Stimulated activated CD4-positive, alpha-beta T cell treated with anti-CD3 and anti-CD28 coated beads, Interleukin-1b, Interleukin-23, amount 100 ng/mL, for 1 hour (primary cell): ENCODE measurements at places on chromosomes 2 and 18.

- no peak for DNase-seq
These were observed 38.6 kb downstream of the MARCHF7 start for GRCh38 chr2:159750873-159751272.

DNA sequence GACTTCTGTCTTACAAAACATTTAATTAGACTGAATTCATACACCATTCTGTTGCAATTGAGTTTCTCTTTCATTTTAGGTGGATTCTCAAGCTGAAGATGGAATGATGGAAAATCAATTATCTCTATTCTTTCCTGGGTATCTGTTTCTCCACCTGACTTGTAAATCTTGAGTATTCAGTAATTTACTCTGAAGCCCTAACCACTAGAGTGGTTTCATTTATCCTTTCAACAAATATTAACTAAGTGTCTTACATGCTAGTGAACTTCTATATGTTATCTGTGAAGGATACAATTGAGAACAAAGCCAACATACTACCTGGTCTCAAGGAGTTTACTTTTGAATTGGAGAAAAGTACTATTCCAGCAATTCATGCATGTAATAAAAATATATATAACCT lies 94.1 kb upstream of the ZNF804A start:
- no peak for DNase-seq

GRCh38 chr18:73681398-73681797 lies 466.2 kb downstream of the FBXO15 start:
- DNase-seq = no peak

DNA sequence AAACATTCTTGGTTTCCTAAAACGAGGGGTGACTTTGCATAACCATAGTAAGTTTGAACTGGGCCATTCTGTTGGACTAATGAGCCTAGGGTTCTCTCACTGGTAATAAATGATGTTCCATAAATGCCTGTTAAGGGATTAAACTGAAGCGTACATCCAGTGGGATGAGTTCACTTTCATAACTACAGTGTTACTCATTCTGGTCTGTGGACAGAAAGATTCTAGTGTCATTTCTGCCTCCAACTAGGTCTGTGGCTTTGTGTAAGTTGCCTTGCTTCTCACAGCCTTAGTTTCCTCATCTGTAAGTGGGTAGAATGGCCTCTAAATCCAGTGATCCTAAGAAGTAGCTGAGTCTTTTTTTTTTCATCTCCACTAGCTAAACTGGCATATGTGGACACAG lies 1860.6 kb upstream of the PIK3C3 start:
- DNase-seq = no peak

DNA sequence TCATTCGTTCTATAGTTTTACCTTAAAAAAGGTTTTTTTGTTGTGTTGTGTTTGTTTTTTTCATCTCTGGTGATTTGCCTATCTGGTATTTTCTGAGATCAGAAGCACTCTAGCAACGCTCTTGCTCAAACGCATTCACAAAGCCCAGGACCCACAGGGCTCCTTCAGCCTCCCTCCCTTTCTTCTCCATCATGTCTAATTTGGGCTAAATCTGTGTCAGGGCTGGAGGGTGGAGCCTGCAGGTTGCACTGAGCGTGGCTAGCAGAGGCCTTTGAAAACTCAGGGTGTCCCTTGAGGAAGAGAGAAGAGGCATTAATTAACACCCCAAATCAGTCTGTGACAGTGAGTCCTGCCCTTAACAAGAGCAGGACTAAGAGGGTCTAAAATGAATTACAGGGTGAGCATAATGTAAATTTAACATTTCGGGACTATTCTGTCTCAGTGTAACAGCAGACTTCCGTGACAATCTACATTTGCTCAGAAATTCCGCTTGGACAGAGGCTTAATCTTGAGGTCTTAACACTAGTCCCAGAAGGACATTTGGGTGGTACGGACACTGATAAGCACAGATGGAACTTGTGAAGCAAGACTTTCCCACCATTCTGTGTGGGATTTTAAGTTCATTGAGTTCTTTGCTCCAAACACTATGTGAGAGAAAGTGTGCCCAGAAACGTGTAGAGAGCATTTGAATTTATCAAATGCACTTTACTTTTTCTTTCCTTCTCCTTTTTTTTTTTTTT lies 174.4 kb upstream of the APCDD1 start:
- no peak for DNase-seq

DNA sequence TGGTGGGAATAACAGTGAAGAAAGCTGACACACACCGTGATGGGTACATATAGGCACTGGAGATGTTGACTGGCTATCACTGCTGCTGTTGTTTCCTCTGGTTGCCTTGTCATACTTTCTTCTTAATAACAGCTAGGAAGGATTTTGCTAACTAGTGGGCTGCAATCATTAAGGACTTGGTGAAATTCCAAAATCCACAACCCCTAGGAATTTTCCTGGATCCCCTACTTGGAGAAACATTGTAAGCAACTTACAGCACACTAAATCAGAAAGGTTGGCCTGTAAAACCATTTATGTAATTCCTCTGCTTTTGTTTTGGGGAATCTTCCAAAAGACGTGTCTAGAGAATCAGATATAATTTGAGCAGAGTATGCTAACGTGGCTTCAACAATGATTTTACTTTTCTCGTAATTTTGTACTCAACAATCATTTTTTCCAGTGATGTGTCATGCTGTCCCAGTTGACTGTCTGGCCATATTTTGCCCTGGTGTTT lies 8.0 kb upstream of the COL3A1 start:
- DNase-seq = no peak

DNA sequence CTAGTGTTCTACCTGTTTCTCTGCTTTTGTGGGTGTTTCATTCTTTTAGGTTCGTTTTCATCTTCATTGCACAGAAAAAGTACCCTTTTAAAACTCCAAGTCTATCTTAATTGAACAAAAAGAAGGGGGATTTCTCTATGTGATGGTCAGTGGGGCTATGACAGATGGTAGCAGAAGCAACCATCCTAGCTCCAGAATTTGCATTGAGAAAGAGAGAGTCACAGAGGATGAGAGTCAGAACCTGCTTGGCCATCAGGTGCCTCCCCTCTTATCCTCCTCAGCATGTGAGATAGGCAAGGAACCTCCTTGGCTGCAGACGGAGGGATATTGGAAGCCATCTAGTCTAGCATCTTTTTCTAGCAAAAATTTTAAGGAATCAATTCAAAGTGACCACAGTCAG lies 398.0 kb upstream of the DCC start:
- no peak for DNase-seq

DNA sequence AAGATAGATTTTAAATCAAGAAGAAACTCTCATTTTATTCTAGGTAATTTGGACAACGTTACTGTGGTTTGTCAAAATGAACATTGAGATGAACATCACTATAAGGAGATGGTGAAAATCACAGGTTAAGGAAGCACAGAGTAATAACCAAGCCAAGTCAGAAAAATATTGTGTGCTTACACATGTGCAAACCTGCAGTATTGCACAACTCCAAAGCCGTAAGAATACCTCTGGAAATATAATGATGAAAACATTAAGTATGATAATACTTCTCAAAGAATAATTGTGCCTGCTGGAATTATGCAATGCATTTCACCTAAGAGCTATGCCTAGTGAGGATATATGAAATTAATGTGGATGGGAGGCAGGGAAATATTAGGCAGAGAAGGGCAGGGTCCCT lies 21.1 kb upstream of the GALNT5 start:
- DNase-seq = no peak

GRCh38 chr2:3403587-3404334 lies 24.3 kb downstream of the TRAPPC12 start:
- DNase-seq = no peak

DNA sequence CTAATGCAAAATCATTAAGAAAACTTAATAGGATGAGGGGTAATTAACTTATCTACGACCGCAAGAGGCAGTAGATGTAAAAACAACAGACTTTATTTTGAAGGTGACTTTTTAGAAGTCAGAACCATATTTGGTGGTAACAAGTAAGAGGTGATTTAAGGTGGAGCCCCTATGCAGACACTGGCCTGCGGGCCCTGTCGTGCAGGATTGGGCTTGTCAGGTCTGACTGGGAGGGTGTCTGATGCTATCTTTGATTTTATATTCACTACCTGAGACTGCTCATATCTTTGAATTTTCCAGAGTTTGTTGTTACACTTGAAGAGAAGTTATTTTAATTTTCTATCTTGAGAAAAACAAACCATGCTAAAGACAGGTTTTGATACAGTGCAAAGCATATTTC lies 29.1 kb upstream of the SCLY start:
- DNase-seq = no peak

- no peak for DNase-seq
These were observed 66.6 kb upstream of the LAPTM4A start for GRCh38 chr2:20118051-20118450.

DNA sequence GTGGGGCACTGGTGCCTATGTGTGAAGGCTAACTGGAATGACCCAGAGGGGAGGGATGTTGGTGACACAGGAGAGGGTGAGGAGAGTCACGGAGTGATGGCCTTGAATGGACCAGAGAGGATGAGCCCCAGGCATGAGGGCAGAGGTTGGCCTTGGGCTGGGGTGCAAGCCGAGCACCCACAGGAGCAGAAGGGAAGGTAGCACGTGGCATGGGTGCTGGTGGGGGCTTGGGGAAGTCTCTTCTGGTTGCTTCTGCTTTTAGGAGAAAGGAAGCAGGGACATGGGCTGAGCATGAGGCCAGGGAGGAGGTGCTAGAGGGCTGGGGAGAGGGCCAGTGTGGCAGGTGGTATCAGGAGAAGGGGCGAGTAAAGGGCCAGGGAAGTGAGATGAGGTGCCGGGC lies 183.8 kb downstream of the DYSF start:
- DNase-seq = no peak

DNA sequence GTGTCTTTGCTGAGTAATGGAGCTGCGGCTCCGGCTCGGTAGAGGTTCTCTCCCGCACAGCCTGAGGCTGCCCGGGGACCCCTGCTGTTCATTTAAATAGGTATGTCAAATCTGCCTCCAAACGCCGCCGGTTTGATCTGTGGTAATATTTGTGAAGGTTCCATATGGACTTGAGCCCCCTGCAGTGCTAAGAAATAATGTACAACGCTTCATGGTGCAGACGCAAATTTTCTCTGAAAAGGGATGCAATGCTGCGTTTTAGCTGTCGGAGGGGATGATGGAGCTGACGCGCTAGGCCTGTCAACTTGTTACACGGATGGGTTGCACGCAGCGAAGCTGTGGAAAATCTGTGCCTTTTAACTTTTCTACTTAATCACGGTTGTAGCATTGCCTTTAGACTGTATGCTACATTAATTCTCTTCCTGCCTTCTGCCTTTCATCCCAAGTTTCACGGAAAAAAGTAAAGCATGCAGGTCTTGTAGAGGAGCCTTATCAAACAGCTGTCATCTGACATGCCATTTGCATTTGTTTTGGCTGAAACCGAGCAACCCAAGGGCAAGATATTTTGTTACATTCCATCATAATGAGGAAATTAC lies 43.2 kb downstream of the MRPS9 start:
- no peak for DNase-seq

DNA sequence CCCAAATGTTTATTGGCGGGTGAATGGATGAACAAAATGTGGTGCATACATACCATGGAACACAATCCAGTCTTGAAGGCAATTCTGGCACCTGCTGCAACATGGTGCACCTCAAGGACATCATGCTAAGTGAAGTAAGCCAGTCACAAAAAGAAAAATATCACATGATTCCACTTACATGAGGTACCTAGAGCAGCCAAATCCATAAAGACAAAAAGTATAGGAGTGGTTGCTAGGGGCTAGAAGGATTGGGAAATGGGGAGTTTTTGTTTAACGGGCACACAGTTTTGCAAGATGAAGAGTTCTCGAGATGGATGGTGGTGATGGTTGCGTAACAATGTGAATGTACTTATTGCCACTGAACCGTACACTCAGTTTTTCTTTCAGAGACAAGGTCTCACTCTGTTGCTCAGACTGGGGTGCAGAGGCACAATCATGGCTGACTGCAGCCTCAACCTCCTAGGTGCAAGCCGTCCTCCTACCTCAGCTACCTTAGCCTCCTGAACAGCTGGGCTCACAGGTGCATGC lies 90.9 kb upstream of the CERS6 start:
- DNase-seq = no peak
